Activated naive CD4-positive, alpha-beta T cell (primary cell): ENCODE measurements at places on chromosomes 4 and X.

DNA sequence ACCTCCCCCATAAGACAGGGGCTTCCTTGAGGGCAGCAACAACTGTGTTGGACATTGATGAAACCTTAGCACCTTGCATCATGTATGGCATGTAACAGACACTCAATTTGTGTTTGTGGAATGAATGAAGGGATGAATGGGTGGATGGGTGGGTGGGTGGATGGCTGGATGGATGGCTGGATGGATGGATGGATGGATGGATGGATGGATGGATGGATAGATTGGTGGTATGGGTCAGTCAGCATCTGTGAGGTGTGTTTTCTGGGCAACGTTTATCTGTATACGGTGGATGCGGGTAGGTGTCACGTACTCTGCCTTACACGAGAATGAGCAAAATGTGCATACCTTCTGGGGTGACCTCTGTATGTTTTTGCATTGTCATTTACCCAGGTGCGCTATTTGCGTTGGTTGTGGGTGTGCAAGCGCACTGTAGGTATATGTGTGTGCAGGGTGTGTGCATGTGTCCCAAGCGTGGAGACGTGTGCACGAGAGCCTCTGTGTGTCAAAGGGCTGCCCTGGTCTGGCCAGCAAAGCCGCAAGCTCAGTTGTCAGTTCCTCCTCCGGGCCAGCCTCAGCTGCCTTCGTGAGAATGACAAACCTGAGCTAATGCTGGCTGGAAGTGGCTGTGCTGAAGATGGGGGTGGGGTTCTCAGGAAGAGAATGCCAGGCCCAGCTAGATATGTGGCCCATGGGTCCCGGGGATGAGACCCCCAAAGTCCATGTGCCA lies 26.5 kb downstream of the ELF4 start:
- DNase-seq, result no peak

GRCh38 chrX:64204252-64204651 lies 1.3 kb downstream of the AMER1 start:
- no peak for DNase-seq

GRCh38 chr4:173793937-173794510 lies 264.0 kb upstream of the HAND2 start:
- no peak for DNase-seq

DNA sequence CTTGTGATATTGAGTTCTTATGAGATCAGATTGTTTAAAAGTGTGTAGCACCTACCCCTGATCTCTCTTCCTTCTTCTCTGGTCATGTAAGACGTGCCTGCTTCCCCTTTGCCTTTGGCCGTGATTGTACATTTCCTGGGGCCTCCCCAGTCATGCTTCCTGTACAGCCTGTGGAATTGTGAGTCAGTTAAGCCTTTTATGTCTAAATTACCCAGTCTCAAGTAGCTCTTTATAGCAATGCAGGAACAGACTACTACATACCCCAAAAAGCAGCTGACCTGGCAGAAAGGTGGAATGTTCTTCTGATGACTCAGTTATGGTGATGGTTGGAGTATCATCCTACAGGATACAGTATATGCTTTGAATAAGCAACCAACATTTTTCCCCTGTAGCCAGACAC lies 11.4 kb upstream of the MCUB start:
- no peak for DNase-seq

- no peak for DNase-seq
Observed at GRCh38 chr4:94852616-94853015, 94.9 kb downstream of the BMPR1B start.

DNA sequence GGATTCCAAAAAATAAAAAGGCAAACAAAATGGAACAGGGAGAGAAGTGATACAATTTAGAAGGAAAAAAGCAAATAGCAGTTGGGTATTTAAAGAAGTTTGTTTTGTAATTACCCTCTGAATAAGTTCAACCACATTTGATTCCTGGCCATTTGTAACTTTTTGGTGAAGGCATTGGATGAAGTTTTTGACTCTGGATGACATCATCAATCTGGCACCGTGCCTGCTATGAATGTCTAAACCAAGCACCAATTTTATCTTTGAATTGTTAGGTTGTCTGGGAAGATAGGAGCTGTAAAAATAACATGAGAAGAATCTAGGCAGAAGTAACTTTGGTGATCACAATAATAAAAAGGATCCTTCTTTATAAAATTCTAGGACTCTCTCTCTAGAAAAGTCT lies 29.5 kb downstream of the TMPRSS11A start:
- DNase-seq, result no peak

DNA sequence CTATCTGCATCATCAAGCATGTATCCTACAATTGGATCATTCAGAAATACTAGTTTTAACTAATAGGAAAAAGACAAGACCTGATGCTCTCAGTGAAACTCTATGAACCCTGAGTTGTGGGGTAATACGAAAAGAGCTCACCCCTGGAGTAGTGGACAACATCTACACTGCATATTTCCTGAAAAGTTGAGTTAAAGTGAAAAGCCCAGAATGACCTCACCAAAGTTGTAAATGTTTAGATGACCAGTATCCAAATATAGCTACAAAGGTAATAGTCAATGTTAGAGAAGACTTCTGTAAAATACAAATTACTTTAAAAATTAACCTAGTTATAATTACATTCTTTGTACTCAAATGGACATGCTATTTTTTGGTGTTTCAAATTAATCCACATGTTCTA lies 52.8 kb upstream of the SRPX start:
- DNase-seq, result no peak

- no peak for DNase-seq
Observed at GRCh38 chr4:150569384-150569987, 12.5 kb upstream of the MAB21L2 start.

- no peak for DNase-seq
Observed at GRCh38 chr4:962231-963208, 10.8 kb downstream of the DGKQ start.

DNA sequence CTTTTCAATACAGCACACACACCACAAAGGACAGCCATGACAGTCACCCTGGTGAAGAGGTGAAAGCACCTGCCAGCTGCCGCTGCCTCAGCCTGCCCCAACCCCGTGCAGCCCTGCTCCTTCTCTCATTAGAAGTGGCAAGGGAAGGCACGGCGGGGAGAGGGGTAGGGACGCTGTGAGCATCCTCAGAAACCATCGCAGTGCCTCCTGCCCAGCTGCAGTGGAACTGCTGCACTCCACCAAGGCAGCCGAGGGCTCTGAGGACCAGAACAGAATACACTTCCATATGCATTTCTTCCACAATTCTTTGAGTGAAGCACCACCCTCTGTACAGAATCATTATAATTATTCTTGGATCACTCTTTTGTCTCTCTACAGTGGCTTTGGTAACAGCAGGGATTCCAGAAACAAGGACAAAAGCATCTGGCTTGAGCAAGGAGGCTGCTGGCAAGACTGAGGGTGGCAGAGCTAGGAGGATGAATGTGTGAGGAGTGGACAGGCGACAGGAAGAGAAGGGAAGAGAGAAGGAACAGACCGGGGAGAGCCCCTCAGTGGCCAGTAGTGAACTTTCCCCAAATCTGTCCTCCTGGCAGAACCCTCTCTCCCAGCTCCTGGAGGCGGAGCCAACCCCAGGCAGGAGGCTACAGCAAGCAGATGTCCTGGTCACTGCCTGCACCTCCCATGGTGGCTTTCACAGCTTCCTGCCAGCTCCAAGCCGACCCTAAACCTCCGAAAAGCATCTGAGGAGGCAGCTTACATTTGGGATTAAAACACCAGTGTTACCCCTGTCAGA lies 73.2 kb downstream of the MTNR1A start:
- DNase-seq, result no peak

- no peak for DNase-seq
Observed at GRCh38 chr4:90883519-90883918, 756.3 kb downstream of the CCSER1 start.

DNA sequence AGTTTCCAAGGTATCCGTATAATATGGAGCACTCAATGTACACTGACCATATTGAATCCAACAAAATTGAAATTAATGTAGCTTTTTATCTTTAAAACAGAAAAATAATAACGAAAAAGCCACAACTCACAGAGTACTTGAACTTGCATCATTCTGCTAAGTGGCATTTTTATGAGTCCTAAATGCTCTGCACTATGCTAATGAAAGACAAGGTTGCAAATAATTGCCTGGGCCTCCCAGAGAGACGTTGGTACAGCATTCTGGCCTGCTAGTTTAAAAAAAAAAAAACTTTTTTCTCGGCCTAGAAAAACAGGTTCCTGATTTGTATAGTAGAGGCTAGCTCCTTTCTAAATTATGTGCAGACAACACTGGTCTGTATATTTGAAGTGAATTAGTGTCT lies 4.3 kb upstream of the FAM9B start:
- no peak for DNase-seq
